ENCODE measurements at places on chromosomes 7 and 10.

GRCh38 chr7:21364801-21365271 is 63.0 kb upstream of the SP4 start:
- DNase-seq = no peak

DNA sequence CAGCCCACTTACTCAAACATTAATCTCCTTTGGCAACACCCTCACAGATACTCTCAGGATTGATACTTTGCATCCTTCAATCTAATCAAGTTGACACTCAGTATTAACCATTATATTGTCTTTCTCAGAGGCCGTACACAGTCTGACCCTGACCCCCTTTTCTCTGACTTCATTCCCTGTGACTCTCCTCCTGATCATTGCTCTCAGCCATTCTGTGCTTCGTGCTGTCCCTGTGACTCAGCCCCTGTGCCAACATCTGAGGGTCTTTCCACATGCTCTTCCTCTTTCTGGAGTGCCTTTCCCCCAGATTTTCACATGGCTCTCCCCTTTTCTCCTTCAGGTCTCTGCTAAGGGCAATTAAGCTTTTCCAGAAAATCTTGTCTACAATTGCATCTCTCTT is 289.0 kb upstream of the PHYHIPL start:
- DNase-seq = no peak

- DNase-seq = no peak
Measured at GRCh38 chr10:102450124-102450373, 1.3 kb downstream of the C10orf95 start.

GRCh38 chr7:21550076-21550475 is 7.2 kb downstream of the DNAH11 start:
- DNase-seq = no peak

DNA sequence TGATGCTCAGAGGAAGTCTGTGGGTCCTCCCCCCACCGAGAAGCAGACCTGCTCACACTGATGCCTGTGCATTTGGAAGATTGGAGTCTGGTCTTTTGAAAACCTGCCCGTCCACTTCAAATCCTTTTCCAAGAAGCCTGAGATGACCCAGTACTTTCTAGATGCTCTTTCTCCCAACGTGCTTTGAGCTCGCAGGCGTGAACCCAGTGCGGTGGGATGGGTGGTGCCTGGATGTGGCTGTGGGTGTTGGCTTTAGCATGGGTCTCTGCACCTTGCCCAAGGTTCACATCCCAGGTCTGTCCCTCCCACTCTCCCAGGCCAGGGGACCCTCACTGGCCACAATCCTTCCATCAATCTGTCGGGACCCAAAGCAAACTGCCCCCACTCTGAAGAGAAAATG is 170.2 kb downstream of the ADARB2 start:
- no peak for DNase-seq

DNA sequence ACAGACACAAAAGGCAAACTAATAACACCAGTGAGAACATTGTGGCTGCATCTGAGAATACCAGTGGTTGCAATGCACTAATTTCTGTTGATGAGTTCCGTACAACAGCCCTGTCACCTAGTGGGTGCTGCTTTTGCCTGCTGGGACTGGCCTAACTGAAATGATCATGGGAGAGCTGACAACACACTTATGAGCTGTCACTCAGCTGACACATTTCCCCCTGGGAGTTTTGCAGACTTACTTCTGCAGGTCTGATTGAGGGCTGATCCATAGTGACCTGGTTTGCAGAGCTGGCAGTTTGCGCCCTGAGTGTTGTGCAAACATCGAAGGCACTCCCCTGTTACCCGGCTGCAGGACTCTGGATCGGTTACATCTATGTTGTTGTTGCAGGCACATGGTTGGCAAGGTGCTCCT is 60.6 kb upstream of the LAMB1 start:
- no peak for DNase-seq

- DNase-seq = no peak
Measured at GRCh38 chr7:18352339-18353255, 143.0 kb upstream of the HDAC9 start.

GRCh38 chr10:21398563-21399231 is 126.8 kb downstream of the SKIDA1 start:
- DNase-seq = no peak

- DNase-seq = no peak
Measured at GRCh38 chr7:73701357-73701995, 18.0 kb downstream of the STX1A start.

GRCh38 chr7:106901828-106902441 is 36.9 kb downstream of the PIK3CG start:
- DNase-seq = no peak

DNA sequence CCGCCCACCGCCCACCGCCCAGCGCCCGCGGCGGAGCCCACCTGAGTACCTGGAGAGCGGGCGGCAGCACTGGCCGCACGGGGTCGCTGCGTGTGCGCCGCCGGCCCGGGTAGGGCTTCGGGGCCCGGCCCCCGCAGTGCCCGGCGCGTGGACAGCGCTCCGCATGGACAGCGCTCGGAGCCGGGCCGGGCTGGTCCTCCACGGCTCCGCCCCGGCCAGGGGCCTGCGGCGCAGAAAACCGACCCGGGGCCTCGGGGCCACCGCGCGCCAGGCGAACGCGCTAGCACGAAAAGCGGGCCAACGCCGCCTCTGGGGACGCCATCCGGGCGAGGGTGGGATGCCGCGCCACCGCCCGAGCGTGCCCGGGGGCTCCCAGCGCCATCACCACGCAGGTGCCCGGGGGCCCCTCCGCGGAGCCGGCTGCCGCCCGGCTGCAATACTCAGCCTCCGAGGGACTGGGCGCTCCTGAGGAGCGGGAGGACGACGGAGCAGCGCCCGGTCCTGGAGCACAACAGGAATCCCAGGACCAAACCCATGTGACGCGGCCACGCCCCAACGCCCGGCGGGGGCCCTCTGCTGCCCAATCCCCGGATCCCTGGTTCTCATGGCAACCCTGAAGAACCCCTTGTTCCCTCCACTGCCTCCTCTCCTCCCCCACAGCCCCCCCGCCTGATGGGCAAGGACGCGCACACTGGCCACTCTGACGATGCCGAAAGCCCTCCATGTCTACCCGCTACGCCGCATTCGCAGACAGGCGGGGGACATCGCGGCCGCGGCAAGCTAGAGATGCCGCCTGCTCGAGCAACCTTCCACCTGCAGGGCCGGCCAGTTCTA is at the start of gene GRB10:
TSS of gene GRB10 (minus strand) at position 522 of the 834 bp plus-strand sequence. CDS start 50,574 bp downstream, outside the sequence.
- peak; percentile 80 for DNase-seq

DNA sequence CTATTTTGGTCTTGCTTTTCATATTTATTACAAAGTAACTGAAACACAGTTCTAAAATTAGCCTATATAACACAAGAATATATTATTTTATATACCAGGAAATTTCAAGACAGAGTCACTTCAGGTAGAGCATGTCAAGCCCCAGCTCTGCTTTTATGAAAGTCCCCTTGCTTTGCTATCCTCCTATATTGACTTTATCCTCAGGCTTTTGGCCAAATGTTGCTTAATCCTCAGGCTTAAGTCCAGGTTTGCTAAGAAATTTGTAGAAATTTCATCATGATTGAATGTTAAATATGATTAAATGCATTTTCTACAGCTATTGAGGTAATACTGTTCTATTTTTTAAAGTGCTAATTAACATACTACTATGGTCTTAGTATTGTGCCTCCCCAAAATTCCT is 227.6 kb downstream of the FZD1 start:
- DNase-seq = no peak

- no peak for DNase-seq
Measured at GRCh38 chr10:121678631-121679174, 80.5 kb upstream of the FGFR2 start.

DNA sequence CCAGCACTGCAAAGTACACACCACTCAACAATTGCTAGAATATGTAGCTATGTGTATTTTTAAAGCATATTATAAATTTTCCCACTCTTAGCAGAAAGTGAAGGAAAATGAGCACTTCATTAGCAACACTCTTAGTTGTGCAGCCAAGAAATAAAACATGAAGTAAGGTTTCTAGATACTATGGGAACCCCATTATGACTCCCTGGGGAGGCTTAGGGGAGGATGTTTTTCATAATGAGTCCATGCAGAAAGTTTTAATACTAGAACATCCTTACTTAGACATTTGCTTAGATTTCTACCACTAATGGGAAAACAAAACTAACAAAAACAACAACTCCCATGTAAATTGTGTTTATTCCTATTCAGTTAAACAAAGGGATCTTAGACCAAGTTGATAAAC is 148.4 kb upstream of the HDAC9 start:
- DNase-seq = no peak

GRCh38 chr10:75058161-75058560 is 53.3 kb upstream of the SAMD8 start:
- no peak for DNase-seq

- DNase-seq = no peak
Measured at GRCh38 chr7:95776561-95777185, 4.3 kb downstream of the DYNC1I1 start.

- DNase-seq = no peak
Measured at GRCh38 chr10:75234683-75235374, 928 bp downstream of the COMTD1 start.

GRCh38 chr7:120941856-120942255 is 8.7 kb upstream of the ING3 start:
- no peak for DNase-seq

DNA sequence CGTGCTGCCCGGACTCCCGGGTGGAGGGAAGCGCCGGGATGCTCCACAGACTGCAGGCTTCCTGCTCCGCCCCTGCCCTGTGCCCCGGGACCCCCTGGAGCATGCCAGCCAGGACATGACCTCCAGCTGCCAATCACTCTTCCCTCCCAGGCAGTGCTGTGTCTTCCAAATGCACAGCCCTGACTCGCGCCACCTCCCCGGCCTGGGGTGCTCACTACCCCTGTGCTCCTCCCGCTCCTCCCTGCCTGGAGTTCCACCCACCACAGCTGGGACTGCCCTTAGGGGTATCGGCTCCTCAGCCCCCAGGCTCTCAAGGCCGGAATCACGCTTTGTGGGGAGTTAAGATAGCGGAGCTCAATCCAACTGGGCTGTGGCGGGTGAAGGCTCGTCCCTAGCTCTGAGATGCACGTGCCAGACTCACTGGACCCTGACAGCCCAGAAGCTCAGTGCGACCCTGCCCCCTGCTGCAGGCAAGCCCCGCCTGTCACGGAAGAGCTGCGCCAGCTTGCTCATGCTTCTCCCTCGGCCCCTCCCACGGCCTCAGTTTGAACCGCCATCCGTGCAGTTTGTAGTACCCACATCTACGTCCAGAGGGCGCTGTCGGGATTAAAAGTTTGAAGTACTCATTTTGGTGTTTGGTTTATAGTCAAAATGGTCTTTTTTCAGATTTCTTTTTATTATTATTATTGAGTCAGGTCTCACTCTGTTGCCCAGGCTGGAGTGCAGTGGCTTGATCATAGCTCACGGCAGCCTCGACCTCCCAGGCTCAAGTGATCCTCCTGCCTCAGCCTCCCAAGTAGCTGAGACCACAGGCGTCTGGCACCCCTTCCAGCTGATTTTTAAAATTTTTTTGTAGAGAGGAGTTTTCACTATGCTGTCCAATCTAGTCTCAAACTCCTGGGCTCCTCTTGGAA is 142.5 kb upstream of the TCERG1L start:
- DNase-seq = peak; percentile 60

- no peak for DNase-seq
Measured at GRCh38 chr10:91190388-91190870, 30.0 kb upstream of the PCGF5 start.

Measured in substantia nigra (tissue), 51 donors.